NCI-H1105 treated with DMSO at 0.1 percent for 48 hours (cell line): ENCODE measurements at places on chromosomes 13 and 19.

DNA sequence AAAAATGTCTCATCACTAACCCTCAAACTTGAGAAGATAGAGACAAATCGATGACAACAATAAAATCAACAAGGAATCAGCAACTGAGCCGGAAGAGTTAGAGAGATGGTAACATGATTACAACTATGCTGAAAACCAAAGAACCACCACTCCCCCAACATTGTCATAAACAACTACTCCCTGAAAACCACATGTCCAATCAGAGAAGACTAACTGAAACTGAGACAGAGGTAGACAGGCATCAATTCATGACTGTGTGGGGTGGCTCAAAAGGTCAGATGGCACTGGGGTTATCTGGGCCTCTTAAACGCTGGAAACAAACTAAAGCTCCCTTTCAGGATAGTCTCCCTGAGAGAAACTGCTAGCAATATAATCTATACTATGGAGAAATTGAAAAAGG, 488.8 kb downstream of the KCTD12 start:
- no peak for DNase-seq

GRCh38 chr13:46698014-46698413, 98.9 kb downstream of the ESD start:
- no peak for DNase-seq

DNA sequence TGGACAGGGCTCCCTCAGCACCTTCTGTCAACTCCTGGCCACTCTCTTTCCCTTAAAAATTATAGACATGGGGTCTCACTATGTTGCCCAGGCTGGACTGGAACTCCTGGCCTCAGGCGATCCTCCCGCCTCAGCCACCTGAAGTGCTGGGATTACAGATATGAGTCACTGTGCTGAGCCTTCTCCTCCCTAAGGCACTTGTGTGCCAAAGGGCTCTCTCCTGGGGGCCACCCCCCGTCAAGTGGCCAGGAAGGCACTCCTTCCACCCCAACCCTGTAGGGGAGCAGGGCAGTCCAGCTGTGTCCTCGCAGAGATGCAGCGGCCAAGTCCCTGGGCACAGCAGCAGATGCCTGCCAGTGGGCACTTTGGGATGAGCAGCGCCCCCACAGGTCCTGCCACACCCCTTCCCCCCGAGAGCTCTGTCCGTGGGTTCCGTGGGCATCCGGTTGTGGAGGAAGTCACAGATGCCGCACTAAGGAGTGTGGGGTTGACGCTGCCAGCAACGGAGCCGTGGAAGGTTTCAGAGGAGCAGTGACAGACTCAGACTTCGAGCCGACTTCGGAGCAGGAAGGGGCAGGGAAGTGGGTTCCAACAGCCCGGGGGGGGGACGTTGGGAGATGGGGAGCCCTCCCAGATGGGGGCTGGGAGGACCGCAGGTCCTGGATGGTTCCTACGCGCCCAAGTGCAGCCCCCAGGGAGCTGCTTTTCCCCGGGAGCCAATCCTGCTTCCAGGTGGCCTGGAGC, 3.3 kb upstream of the UQCR11 start:
- no peak for DNase-seq

GRCh38 chr13:110944968-110945927, 30.4 kb upstream of the ANKRD10 start:
- DNase-seq: no peak

DNA sequence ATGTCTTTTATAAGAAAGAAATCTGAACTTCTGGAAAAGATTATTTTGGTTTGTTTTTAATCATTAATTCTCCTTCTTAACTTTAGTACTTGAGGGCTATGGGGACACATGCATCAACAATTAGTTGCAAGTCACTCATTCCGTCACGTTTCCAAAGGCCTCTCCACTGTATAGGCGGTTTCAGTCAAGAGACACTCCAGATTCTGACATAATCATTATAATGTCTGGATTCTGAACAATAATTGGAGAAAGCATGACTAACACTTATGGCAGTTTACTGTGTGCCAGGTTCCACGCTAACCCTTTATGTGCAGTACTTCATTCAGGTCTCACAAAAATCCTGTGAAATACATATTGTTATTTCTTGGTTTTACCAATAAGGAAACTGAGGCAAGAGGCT, 71.9 kb downstream of the TNFRSF19 start:
- DNase-seq: no peak

- DNase-seq: no peak
Measured at GRCh38 chr13:99686944-99687411, 185.7 kb downstream of the TM9SF2 start.

DNA sequence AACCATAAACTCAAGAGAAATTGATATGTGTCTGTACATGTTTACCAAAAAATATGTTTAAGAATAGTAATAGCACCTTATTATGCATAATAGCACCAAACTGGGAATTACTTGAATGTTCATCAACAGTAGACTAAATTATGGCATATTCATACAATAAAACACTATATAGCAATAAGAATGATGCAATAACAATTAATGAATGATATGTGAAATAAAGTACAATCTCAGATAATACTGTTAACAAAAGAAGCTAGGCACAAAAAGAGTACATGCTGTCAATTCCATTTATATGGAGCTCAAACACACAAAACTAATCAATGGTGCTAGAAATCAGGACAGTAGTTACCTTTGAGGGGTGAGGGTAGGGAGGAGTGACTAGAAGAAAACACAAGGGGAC, 36.3 kb downstream of the ZC3H13 start:
- DNase-seq: no peak

DNA sequence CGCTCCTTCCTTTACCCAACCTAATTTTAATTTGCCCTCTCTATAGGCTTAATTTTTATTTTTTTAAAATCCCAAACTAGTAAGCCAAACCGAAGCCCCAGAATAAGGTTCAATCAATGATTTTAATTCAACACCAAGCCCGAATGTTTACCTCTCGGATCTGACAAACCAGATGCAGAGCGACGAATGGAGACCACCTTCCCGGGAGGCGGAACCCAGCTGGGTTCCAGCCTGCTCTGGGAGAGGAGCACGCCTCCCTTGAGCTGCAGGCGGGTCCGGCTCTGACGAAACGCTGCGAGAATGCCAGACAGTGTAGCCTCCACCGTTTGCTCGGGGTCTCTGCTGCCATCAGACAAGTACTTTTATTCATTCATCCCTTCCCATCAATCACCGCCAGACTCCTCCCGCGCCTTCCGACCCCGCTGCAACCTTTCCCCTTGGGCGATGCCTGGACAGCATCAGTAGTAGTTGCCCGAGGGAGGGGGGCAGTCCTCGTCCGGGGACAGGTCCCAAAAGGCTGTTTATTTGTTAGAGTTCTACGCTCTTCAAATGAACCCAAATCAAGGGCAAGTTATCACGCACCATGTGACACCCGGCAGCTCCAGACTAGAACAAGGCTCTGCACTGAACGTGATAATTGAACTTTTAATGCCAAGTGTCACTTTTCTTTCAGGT, 752 bp upstream of the EDNRB start:
- DNase-seq: peak; percentile 19

GRCh38 chr13:81246556-81246955, 905.6 kb upstream of the SPRY2 start:
- DNase-seq: no peak

DNA sequence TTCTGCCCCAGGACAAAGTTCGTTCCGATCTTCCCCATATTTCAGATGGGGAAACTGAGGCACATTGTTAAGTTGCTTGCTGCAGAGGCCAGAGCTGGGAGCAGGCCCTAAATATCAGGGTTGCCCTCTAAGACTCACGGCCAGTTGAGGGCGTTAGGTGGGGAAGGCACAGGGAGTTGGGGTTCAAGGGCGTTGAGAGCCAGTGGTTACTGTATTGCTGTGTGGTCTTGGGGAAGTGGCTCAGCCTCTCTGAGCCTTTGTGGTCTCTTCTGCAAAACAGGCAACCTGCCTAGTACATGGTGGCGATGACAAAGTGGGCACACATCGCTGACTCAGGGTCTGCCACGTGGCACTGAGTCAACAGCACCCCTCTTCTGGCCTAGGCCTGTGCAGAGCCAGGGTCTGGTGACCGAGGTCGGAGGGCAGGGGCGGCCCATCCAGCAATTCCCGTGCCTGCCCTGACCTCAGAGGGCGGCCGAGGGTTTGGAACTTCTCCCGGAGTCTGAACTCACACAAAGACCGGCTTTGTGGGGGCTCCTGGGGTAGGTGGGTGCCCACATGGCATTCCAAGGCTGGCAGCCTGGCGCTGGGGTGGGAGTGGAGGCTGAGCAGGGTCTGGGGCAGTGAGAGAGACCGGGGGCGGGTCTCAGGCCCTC, 10.2 kb downstream of the TNFAIP8L1 start:
- no peak for DNase-seq

DNA sequence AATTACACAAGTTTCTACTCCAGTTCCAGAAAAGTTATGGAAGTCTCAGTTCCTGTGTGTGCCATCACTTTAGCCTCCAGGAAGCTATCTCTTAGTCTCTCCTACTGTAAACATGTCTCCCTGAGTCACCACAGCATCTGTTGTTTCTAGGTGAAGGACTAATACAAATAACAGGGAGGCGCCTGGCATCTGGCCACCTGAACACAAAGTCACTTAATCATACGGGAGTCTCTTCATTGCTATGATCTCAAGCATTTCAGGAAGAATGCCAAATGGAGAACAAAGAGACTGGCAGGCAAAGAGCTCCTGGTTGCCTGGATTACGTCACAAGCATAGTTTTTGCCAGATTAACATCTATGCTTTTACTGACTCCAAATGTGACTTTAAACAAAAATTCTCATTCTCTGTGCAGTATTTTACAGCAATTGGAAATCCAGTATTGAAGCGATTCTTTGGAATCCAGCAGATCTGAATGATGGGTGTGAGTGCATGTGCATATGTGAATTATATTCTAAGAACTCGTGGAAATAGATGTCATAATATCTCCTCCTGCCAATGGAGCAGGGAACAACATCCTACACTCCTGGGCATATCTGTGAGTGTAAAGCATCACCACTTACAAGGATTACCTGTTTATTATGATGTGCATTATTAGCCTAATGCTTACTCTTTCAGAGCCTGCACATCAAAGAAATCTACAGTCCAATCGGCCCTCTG, 572.8 kb downstream of the PCDH9 start:
- peak; percentile 100 for DNase-seq

GRCh38 chr19:6047741-6048251, 62.5 kb downstream of the RFX2 start:
- DNase-seq: peak; percentile 36

DNA sequence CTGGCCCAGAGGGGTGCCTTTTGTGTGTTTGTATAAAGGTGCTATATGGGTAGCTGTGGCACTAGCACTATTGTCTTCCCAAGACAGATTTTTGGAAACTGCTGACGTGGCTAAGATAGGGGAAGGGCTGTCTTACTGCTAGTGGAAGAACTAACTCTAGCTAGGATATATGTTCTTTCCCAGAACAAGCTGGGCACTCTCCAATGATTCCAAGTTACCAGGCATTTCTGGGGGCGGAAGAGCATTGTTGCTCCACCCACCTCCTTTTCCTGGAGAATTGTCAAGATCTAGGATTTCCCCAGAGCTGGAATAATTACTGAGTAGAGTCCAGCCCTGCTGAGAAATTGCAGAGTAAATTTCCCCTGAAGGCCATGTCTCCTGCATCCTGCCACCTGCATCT, 408.3 kb downstream of the KLF5 start:
- no peak for DNase-seq

DNA sequence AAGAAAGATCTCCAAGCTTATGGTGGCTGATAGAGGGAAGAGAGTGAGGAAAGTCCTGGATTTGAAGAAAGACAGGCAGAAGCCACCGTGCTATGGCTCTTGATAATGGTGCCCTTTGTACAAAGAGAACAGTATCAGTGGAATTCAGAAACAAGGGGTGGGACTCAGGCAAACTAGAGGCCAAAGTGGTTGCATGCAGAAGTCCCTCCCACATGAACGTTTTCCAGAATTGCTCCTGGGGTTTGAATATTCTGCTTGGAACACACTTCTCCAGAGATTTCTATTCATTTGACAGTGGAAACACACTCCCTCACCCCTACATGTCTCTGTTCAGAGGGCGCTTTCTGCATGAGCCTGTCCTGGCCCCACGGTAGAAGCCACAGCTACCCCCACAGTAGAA, 10.1 kb upstream of the MBNL2 start:
- no peak for DNase-seq

DNA sequence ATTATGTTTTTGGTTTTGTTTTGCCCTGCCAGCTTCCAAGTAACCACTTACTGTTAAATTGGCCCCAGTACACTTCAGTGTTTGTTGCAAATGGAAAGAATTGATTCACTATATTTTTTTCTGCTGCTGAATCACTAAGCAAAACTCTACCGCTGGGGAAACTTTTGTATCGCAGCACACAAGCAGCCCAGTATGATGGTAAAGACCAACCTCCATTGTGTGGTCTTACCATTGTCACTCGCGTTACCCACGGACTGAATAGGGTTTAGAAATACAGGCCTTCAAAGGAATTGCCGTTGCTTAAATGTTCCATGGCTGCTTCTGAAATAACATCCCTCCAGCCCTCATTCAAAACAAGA, 7.9 kb downstream of the SPATA13 start:
- DNase-seq: no peak

- DNase-seq: no peak
Measured at GRCh38 chr13:49084961-49085360, 109.2 kb downstream of the FNDC3A start.

DNA sequence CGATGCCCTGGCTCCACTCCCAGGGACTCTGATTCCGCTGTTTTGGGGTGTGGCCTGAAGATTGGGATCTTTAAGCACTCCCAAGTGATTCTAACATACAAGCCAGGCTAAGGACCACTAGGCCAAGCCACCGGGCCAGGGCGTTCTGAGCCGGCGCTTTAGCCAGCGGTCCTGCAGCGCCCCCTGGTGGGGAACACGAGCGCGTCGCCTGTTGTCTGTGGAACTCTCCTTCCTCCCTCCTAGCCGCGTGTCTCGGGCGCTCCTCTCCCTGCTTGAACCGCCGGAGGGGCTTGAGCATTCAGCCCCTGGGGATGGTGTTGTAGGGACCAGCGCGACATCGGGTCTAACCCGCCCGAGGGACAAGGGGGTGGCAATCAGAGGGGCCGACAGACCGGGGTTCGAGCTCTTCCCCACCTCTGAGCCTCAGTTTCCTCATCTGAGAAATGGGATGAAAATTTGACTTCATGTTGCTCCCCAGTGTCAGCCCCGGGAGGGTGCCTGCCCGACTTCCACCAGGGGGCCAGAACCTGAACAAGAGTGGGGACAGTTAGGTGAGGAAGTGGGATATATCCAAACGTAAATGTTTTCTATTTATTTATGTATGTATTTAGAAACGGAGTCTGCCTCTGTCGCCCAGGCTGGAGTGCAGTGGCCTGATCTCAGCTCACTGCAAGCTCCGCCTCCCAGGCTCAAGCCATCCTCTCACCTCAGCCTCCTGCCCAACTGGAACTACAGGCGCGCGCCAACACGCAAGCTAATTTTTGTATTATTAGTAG, 18.0 kb upstream of the PNMA8B start:
- DNase-seq: peak; percentile 38

DNA sequence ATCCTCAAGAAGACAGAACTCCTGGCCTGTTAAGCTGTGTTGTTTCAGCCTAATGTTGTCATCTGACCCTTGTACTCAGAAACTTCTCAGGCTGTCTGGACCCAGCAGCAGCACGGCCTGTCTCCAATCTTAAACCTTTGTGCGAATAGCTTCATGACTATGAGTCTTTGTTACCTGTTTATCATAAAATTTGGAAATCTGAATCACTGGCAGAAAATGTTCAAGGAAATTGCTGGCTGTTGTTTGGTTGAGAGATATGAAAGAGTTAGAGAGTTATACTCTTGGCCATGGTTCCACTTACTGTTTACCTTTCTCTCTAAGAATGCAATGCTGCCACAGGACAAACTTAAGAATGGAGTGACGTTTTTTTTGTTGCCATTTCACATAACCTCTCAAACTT, 59.6 kb downstream of the EFNB2 start:
- no peak for DNase-seq

GRCh38 chr19:10887616-10888367, 16.4 kb downstream of the CARM1 start:
- no peak for DNase-seq
